ENCODE measurements at places on chromosomes 1 and 21.

DNA sequence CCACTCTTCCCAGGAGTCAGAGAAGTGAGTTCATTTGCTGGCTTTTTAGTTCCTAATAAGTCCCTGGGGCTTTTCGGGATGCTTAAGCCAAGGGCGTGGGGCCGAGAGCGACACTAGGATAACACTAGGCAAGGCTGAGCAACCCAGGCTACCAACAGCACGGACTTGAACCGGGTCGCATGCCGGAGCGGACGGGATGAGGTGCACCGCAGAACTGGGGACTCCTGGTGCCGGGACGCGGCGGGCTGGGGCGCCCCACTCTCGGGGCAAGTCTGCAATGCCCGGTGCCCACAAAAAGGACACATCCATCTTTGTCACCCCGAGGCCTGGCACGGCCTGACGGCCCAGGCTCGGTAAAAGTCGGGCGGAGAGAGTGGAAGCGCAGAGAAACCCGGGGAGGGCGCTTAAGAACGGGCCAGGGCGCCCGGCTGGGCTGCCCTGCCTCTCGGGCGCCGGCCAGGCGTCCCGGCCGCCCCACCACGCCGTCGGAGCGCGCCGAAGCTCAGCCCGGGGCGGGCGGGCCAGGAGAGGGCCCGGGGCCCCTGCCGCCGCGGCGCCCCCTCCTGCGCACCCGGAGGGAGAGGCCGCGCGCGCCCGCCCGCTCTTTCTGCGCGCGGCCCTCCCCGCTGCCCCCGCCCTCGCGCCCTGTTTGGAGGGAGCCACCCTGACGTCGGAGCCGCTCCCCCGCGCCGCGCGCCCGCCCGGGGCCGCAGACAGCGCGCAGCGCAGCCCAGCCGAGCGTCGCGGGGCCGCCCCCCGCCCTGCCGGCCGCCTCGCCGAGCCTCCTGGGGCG, at the start of gene NBL1:
Gene NBL1, plus strand, starts transcription at position 710 of the 793 bp plus-strand sequence. CDS start 10,720 bp downstream, outside the sequence.
- peak; percentile 62 for DNase-seq

GRCh38 chr21:43203591-43203990, 34.8 kb downstream of the CRYAA start:
- DNase-seq, result no peak

- no peak for DNase-seq
These were observed 80.3 kb downstream of the DIRAS3 start for GRCh38 chr1:67970088-67970487.

GRCh38 chr1:160411271-160412027, 11.1 kb downstream of the VANGL2 start:
- no peak for DNase-seq

DNA sequence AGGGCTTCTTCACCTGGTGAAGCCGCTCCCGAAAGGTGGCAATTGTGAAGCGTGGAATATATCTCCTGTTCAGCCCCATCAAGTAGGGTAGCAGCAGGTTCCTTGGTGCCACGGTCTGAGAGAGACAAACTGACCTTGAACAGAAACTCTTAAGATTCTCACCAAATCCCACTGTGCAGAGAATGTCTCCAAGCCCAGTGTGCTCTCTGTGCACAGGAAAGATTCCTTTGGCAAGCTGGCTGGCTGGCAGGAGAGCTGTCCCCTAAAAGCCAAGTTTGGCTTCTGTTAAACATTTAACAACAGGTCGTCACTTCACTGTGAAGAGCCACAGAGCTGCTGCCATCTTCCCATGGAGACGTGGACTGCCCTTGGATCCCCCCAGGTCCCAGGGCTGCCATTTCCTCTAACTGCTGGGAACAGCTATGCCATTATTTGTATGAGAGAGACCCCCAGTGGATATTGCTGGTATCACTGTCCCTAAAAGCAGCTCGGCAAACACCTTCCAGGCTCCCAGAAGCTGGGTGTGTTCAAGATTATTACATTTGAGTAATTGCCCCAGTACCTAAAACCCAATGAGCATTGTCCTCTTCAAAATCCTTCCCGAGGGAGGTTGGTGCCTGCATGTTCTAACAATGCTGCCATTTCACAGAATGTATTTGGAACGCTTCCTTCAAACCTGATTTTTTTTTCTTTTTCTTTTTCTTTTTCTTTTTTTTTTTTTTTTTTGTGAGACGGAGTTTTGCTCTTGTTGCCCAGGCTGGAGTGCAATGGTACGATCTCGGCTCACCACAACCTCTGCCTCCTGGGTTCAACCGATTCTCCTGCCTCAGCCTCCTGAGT, 71.8 kb downstream of the CD58 start:
- no peak for DNase-seq
